ENCODE measurements at places on chromosomes 5 and 9.
A peak's percentile ranks its signal among the peaks of the same experiment; 100 is the strongest.

GRCh38 chr5:27479859-27480258, 441.5 kb upstream of the CDH9 start:
- DNase-seq = no peak

GRCh38 chr5:32720300-32720699, 9.2 kb downstream of the NPR3 start:
- DNase-seq = no peak

DNA sequence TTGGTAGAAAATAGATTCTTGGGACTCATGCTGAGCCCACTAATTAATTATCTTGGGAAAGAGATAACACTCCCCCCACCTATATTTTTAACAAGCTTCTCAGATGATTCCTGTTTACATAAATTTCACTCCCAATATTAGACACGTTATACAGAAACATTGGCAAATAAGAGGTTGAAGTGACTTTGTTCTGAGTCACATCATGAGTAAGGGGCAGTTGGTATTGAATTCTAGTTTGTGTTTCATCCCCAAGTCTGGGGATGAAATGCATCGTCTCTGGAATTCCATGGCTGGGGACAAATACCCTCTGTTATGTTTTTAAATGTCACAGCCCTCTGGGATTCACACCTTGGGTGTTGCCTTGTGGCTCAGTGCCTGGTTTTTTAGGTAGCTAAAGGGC, 41.0 kb downstream of the BASP1 start:
- DNase-seq = no peak

GRCh38 chr9:110266795-110267194, 10.5 kb upstream of the TXN start:
- no peak for DNase-seq

- no peak for DNase-seq
Observed at GRCh38 chr9:94783928-94784327, 57.4 kb downstream of the AOPEP start.

DNA sequence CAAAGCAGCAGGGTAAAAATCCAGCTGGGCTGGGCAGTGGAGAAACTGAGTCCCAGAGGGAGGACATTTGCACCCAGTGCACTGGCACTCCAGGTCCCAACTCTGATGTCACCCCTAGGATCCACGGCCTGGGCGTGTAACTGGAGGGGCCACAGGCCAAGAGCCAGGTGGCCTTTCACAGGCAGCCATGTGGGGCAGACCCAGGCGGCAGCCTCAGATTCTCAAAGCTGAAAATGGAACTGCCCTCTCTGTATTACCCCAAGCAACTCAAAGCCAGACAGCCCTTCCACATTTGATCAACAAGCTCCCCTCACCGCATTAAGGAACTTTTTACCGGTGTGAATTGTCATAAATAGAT, 46.7 kb downstream of the RASGEF1C start:
- DNase-seq = no peak

GRCh38 chr5:81506900-81507588, 113.1 kb upstream of the ACOT12 start:
- no peak for DNase-seq

DNA sequence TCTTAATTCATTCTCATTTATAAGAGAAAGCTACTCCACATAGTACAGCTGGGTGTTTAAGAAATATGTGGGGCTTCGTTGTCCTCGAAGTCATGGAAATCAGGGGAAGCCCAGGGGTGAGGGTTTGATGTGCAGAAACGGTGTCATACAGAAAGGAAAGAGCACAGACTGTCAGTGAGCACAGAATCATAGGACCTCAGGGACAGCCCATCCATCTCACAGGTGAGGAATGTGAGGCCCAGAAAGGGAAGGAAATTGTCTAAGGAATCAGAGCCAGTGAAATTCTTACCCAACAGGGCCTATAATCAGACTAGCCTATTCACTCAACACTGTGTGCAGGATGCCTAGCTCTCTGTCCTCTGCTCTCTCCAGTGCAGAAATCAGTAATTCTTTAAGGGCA, 535.6 kb downstream of the SPOCK1 start:
- DNase-seq = no peak

DNA sequence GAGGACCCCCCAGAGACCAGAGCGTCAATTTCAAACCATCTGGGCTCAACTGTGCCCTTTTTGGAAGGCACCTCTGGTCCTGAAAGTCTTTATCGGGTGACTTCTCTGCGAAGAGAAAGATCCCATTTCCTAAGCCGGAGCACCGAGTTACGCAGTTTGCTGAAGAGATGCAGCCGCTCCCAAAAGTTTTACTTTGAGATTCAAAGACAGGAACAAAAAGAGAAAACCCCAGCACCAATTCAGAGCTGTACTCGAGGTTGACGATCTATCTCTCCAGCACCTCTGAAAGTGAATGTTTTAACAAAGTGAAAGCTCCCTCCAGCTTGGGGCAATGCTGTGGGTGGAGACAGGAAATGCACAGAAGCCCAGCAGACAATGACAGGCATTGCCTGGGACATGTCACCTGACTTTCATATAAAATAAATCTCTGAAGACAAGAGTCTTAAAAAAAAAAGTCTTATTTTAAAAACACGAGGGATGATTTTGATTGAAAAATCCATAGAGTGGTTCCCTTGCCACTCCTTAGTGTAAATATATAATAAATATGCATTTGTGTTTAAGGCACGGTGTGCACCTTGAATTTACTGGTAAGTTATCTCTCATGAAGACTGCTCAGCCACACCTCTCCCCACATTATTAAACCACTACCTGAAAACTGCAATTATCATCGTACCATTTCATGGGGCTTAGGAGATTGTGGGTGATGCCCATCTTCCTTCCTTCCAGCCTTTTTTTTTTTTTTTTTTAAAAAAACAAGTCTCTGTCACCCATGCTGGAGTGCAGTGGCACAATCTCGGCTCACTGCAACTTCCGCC, 79.9 kb downstream of the FNBP1 start:
- peak; percentile 37 for DNase-seq

DNA sequence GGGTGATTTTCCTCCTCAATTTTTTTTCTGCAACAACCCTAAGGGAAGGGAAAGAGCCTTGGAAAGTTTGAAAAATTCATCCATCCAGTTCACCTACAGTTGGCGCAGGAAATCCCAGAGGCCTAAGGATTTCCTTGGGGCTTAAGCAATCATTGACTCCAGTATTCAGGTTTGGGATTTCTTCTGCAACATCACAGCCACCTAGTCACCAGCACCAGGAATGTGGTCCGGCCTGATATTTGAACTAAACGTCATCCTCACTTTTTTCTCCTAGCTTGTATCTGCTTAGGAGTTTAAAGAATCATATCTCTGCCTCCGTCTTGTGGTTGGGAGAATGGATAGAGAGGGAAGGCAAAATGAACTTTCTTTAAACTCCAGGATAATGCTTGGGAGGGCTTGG, 20.2 kb upstream of the TLE4 start:
- no peak for DNase-seq

DNA sequence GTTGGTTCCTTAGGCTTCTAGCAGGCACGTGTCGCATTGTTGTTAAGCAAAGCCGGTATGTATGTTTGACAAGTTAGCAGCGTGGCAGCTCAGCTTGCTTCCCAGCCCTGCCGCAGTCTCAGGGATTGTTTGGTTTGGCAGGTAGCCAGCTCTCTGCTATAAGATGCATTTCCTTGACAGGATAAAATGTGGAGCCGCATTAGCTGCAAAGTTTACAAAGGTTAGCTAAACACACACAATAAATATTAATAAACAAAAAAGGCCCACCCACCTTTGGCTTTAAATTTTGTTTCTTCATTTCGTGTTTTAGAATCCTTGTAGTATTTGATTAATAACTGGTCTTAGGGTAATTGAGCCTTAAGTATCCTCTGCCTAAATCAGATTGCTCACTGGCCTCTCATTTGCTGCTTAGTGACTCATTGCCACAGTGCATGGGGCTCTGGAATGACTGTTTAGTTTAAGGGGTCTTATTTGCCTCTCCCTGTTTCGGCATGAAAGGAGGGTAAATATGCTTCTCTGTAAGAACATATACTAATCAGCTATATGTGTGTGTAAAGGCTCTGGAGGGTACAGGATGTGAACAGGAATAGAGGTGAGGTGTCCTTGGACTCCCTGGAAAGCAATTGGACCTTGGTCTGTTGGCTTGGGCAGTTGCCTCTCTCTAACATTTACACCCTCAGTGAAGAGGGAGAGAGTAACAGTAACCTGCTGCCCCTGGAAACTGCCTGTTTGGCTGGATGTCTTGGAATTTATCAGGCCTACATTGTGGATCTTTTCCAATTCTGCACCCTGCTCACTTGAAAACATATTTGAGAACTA, 122.0 kb downstream of the GDNF start:
- no peak for DNase-seq
